ENCODE measurements at places on chromosomes 6 and 20.
A peak's percentile ranks its signal among the peaks of the same experiment; 100 is the strongest.

DNA sequence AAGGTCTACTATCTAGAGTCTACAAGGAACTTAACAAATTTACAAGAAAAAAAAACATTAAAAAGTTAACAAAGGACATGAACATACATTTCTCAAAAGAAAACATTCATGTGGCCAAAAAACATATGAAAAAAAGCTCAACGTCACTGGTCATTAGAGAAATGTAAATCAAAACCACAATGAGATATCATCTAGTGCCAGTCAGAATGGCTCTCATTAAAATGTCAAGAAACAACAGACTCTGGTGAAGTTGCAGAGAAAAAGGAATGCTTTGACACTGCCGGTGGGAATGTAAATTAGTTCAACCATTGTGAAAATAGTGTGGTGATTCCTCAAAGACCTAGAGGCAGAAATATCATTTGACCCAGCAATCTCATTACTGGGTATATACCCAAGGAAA, 48.3 kb downstream of the OGFRL1 start:
- no peak for DNase-seq

DNA sequence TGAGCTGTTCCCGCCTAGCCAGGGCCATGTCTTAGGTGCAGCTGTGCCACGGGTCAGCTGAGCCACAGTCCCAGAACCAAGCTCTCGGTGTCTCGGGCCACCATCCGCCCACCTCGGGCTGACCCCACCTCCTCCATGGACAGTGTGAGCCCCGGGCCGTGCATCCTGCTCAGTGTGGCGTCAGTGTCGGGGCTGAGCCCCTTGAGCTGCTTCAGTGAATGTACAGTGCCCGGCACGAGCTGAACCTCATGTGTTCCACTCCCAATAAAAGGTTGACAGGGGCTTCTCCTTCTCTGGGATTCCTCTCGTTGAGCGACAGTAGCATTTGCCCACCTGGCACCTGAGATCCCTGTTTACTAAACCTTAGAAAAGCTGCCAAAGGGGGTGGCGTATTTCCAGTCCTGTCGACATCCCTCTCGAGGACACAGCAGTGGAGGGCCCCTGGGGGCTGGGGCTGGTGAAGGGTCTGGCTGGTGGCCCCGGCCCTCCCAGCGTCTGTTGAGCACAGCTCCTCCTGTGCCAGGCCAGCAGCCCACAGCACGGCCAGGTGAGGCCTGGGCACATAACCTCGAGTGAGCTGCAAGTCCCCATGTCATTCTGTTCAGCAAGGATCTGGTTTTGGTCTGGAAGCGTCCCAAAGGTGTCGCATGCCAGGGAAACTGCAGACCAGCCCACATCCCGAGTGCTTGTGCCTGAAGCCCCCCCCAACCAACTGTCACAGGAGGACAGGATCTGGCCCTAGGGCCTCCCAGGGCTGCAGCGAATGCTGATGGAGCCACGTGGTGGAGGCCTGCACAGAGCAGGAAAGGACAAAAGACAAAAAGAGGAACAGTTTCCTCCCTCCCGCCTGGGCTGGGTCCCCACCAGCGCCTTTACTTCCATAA, 21.2 kb upstream of the PYGB start:
- no peak for DNase-seq

DNA sequence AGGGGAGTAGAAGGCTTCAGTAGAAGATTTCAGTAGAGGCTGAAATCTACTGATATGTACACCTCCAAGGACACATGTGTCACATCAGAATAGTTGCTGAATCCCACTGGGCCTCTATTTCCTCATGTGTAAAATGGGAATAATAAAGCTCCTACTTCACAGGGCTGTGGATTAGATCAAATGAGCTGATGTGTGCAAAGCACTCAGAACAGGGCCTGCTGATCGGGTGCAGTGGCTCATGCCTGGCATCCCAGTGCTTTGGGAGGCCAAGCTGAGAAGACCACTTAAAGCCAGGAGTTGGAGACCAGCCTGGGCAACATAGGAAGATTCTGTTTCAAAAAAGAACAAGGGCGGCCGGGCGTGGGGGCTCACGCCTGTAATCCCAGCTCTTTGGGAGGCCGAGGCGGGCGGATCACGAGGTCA, 8.1 kb upstream of the AP5S1 start:
- DNase-seq, result no peak

DNA sequence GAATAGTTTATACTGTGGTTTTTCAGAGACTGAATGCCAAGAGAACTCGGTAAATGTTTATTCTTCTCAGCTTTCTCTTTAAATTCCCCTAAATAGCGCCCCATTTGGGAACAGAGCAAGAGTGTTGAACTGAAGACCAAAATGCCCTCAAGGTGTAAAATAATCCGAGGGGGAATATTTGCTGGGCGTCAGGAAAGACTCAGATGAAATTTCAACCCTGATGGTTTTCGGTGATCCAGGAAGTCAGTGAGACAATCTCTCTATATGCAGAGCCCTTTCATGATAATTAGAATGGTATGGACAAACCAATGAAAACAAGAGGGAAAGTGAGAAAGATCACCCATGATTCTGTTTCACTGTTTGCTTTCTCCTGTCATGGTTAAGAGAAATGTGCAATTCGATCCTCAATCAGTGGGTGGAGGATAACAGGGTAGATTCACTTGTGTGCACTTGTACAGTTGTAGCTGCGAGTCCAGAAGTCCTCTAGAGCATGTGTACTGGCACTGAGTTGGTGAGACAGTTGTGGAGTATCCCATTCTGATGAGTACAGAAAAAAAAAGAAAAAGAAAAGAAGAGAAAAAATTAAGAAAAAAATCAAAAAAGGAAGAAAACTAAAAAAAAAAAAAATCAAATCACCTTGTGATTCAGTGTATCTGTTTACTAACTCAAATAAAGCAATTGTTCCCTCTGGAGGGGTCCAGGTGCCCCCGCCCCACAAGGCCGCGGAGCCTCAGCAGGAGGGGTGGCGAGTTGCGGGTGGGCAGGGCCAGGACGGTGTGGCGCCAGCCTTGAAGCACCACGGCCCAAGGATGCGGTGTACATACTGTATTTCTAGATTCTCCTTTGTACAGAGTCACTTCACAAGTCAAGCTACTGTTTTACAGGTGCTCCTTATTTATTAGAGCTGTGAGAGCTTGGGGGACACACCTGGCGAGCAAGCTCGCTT, 164.9 kb downstream of the SCML4 start:
- no peak for DNase-seq

GRCh38 chr20:32337937-32338661, 20.0 kb upstream of the ASXL1 start:
- DNase-seq, result no peak

DNA sequence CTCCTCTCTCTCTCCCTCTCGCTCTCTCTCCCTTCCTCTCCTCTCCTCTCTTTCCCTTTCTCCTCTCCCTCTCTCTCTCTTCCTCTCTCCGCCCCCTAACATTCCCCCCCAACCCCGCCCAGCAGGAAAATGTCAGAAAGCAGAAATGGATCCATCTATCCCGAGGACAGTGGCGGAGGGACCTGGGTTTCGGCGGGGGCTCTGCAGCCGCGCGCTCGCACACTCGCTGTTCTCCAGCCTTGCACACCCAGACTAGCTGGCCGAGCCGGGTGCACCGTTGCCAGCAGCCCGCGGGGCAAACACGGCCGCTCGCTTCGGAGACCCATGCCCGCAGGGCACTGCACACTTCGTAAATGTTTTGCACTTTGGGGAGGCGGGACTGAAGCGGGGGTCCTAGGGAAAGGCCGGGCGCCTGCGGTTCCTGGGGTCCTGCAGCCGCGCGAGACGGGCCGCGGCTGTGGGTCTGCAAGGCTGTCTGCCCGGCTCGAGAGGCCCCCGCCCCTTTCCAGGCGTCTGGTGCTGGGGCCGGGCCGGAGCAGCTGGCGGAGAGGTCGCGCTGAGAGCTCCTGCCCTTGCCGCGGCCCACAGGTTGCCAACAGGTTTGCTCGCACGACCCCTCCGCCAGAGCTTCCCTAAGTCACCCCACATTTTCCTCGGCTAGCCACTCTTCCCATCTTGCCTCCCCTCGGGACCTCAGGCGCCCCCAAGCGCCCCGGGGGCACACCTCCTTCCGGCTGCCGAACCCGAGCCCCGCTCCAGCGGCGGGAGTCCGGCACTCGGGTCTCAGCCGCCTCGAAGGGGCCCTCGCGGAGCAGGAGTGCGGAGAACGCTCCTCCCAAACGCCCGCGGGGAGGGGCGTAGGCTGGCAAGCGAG, 818 bp upstream of the MDGA1 start:
- DNase-seq, result peak; percentile 22

DNA sequence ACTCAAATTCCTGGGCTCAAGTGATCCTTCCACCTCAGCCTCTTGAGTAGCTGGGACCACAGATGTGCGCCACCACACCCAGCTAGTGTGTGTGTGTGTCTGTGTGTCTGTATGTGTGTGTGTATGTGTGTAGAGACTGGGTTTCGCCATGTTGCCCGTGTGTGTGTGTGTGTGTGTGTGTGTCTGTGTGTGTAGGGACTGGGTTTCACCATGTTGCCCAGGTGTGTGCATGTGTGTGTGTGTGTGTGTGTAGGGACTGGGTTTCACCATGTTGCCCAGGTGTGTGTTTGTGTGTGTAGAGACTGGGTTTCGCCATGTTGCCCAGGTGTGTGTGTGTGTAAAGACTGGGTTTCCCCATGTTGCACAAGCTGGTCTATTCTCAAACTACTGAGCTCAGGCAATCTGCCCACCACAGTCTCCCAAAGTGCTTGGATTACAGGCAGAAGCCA, 28.3 kb downstream of the CDK5RAP1 start:
- DNase-seq, result no peak

DNA sequence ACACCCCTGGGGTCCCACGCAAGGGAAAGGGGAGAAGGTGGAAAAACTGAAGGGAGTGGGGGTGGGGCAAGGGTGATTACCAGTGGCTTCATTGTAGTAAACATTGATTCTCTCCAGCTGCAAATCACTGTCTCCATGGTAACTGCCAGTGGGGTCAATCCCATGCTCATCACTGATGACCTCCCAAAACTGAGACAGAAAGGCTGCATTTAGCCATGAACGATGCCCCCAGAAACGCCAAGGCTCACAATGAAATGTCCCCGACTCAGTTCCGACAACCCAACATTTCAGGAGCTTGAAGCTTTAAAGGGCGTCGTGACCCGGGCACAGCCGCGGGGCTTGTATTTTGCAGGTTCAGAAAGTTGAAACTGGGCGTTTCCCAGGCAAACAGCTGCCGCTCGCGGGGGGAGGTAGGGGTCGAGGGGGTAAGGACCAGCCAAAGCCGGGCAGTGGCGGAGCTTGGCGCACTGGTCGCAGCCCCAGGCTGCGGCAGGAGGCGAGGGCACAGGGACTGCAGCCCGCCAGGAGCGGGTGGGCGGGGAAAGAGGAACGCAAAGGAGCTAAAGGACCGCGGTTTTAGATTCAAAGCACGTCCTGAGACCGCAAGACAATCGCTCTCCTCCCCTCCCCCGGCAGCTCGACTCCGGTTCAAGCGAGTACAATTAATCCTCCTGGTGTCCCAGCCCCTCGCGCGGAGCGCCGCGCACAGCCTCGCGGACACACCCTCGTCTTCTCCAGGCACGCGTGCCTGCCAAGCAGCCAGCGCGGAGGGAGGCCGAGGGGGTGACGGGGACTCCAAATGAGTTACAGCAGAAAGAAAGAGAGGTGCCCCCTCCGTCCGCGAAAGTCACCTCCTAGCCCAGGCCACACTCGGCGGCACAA, 731 bp downstream of the TUBB2B start:
- DNase-seq, result no peak

DNA sequence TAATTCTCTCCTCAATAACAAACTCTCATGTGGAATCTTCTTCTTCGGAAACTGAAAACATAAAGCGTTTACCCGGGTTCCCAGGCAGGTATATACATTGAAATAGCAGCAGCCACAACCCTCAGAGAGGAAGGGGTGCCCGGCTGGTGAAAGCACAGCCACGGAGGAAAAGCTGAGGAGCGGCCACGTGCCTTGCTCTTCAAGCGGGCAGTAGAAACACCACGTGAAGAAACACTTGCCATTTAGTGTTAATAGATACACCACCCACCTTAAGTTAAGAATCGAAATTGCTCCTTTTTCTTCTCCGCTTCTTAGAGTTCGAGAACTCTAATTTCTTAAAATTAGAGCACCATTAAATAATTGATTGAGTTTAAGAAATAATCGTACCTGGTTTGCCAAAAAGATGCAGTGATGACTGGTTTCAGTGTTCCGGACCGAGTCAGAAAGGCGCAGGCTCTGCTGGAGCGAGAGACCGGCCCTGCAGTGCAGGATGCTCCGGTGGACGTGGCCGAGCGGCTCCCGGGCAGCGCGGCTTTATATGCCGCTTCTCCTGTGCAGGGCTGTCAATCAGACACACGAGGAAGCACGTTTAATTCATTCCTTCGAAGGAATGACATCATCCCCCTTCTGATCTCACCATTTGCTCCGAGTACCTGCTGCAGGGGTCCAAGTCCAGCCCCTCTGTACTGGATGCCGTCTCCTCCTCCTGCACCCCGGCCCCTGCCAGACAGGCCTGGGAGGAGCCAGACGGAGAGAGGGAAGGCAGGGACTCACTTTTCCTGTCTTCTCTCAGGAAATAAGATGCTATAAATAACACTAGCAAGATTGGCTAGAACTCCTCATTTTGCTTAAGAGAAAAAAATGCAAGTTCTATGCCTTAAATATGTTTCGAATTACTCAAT, at the start of gene THBS2:
Gene THBS2, minus strand, starts transcription at position 510 of the 902 bp plus-strand sequence. CDS start 3,062 bp downstream, outside the sequence.
- DNase-seq, result no peak

All from T-helper 17 cell (primary cell).